Mucosa of descending colon (tissue), 3 donors: ENCODE measurements at places on chromosomes 2 and 18. TPM values are rescaled to one million over a fixed set of nuclear protein-coding genes. Genes with fewer than 3 reads are reported as not detected.

The GALR1 gene
- 0.06 TPM for total RNA-seq

The CMPK2 gene
- 9.8 TPM for total RNA-seq

The ABCB11 gene
- total RNA-seq = 4.6 TPM

The GMPPA gene
- 52.6 TPM for total RNA-seq

The SH3BP4 gene
- total RNA-seq = 30.4 TPM

The NT5DC4 gene
- not detected for total RNA-seq

The DTNA gene
- total RNA-seq = 7.4 TPM

The IL36RN gene
- not detected for total RNA-seq

The MGAT4A gene
- 138 TPM for total RNA-seq

The DUSP2 gene
- 2.3 TPM for total RNA-seq

The SOWAHC gene
- total RNA-seq = 35.8 TPM

The COBLL1 gene
- total RNA-seq = 19.5 TPM

The KCNS3 gene
- total RNA-seq = 16.8 TPM

The LNPK gene
- 35.9 TPM for total RNA-seq

The CHRND gene
- total RNA-seq = not detected
